ENCODE measurements at places on chromosomes 1 and 21.

- DNase-seq = peak; percentile 57
Observed at GRCh38 chr1:24199291-24199900, 12.3 kb upstream of the IFNLR1 start.

GRCh38 chr1:81155131-81155530 is 645.6 kb upstream of the ADGRL2 start:
- no peak for DNase-seq

DNA sequence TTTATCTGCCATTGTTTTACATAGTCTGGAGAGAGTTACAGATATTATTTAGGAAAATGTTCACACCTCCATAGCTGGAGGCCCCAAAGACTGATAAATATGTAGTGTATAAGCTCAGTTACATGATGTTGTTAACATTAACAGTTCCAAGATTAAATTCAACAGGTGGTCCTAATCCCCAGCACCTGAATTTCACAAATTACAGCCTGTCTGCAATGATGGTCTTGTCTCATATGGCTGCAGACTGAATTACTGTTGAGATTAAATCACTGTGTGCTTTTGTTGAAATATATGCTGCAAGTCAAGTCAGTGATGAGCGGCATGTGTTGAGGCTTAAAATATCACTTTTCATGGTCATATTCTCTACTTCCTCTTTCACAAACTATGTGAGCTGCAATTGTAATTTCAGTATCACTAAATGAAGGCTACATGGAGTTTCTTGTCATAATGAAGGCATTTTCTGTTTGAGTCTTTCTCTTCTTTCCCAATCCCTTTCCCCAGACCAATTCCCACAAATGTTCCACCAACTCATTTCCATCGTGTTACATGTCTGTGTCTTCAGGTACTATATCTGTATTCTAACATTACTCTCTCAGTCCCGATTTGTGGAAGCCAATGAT is 4.2 kb downstream of the ST6GALNAC5 start:
- no peak for DNase-seq

DNA sequence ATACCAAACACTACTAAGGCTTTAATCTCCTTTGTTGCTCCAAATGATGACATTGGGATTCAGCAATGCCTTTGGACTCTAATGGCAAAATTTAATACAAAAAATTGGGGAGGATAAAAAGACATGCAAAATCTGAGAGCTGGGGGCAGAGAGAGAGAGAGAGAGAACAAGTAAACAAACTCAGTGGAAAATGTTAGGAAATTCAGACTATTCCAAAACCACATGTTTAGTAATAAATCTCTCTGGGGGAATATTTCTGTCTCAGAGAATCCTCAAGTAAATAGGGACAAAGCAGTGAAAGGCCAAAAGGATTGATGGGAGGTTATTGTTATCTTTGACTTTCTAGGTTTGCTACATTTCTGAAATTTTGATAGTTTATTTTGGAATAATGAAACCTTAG is 65.7 kb downstream of the PLA2G4A start:
- DNase-seq = no peak

GRCh38 chr1:23695667-23696066 is 4.1 kb downstream of the RPL11 start:
- no peak for DNase-seq

- no peak for DNase-seq
Observed at GRCh38 chr1:173168941-173169340, 38.2 kb downstream of the TNFSF4 start.

DNA sequence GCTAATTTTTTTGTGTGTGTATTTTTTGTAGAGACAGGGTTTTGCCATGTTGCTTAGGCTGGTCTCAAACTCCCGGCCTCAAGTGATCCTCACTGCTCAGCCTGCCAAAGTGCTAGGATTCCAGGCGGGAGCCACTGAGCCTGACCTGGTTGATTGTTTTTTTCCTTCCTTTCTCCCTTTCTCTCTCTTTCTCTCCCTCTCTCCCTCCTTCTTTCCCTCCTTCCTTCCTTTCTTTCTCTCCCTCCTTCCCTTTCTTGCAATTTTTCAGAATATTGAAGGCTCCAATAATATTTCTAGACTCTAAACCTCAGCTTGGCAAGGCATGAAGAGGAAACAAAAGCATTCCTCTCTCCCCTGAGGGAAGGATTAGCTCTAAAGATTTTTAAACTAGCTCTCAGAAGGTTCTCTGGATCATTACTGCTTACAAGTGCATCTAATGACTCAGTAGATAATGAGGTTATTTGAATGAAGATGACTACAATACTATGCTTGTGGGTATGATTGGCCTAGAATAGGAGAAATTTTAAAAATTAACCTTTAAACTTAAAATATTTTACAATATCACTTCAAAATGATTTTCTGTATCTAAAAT is 68.5 kb upstream of the GADD45A start:
- DNase-seq = no peak

- no peak for DNase-seq
Observed at GRCh38 chr1:20172033-20172590, 13.8 kb upstream of the UBXN10 start.

GRCh38 chr1:247332215-247332622 is 552 bp upstream of the ZNF496 start:
- DNase-seq = peak; percentile 13

DNA sequence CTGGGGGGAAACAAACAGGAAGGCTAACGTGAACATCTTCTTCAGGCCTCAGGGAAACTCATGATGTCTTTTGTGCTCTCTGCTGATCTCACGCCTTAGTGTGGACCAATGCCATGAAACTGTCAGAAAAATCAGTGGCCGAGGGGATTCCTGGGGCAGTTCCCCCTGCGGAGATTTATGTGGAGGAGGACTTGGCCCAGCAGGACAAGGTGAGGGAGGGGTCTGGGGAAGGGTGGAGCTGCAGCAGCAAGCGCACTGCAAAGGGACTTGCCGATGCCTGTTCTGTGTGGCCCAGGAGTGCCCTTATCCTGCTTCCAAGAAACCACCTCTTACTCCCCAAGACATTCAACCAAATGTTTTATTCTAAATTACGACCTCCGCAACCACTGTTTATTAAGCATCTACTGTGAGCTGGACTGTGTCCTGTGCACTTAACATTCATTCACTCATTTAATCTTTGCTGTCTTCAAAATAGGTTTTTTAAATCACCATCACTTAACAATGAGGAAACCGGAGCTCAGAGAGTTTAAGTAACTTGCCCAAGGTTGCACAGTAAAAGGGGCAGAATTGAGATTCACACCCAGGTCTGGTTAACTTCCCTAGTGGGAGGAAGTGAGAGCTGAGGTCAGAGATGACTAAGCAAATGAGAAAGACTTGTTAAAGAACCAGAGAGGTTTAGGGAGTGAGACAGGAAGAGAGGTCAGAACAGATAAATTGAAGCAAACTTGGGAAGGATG is 49.7 kb downstream of the FHAD1 start:
- DNase-seq = no peak

DNA sequence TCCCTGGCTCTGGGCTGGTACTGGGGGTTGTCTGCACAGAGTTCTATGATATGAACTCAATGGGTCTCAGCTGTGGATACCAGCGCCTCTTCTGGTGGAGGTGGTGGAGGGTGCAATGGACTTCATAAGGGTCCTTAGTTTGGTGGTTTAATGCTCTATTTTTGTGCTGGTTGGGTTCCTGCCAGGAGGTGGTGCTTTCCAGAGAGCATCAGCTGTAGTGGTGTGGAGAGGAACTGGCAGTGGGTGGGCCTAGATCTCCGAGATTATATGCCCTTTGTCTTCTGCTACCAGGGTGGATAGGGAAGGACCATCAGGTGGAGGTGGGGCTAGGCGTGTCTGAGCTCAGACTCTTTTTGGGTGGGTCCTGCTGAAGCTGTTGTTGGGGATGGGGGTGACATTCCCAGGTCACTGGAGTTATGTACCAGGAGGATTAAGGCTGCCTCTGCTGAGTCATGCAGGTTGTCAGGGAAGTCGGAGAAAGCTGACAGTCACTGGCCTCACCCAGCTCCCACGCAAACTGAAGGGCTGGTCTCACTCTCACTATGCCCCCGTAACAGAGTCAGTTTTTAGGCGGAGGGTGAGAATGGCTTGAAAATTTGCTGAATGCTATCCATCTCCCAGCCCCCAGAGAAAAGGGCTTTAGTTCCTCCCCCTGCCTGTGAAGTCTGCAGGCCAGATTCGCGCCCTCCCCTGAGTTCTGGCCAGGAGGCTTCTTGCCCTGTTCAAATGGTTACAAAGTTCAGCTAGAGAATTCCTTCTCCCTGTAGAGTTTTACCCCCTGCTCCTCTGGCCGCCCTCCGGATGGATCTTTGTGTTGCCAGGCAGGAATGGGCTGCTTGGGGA is 902.9 kb downstream of the LTN1 start:
- no peak for DNase-seq

- no peak for DNase-seq
Observed at GRCh38 chr21:45549626-45550463, 7.6 kb upstream of the SLC19A1 start.

- DNase-seq = no peak
Observed at GRCh38 chr1:31592132-31592531, 15.8 kb downstream of the TINAGL1 start.

GRCh38 chr1:914891-915280 is 8.8 kb upstream of the SAMD11 start:
- DNase-seq = no peak

GRCh38 chr1:106937104-106937503 is 119.4 kb upstream of the PRMT6 start:
- DNase-seq = no peak

GRCh38 chr1:225689882-225690459 is 37.0 kb upstream of the ENAH start:
- DNase-seq = no peak

GRCh38 chr1:40308036-40308727 is 8.9 kb downstream of the COL9A2 start:
- no peak for DNase-seq

- no peak for DNase-seq
Observed at GRCh38 chr1:175893192-175893591, 149.8 kb upstream of the TNR start.

- no peak for DNase-seq
Observed at GRCh38 chr1:26127235-26128163, 15.9 kb downstream of the PDIK1L start.

DNA sequence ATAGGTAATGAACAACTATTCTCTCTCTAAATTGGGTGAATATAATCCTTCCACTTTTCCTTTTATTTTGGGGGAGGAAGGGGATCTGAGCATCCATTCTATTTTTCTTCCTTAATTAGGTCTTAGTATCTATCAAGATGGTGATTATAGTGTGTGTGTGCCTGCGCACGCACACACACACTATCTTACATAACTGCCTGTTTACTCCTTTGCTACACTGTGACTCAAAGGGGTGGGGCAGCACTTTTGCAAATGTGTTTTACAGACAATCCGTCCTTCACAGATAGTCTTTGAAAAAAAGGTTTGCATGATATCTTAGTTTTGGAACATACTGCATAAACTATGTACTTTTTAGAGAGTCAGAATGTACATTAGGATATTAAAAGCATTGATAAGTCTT is 191.5 kb downstream of the SDCCAG8 start:
- DNase-seq = no peak

- DNase-seq = no peak
Observed at GRCh38 chr1:97392701-97393100, 528.1 kb downstream of the DPYD start.

- DNase-seq = no peak
Observed at GRCh38 chr1:34973326-34973725, 11.8 kb downstream of the TMEM35B start.

- DNase-seq = no peak
Observed at GRCh38 chr1:44851308-44851707, 8.3 kb upstream of the PTCH2 start.

DNA sequence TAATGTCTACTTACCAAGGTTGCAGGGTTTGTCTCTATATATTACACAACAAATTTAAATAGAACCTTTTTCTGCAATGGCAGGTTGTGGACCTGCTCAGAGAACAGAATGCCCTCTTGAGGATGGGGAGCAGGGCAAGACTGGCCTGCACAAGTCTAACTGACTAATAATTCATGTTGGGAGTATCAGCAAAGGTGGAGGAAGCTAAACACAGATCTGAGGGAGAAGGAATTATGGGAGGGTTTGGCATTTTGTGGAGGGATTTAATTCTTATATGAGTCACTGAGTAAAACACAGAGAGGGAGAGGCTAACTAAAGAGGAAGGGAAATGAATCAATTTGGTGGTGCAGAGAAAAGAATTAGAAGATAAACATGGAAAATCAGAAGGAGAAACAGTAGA is 40.0 kb downstream of the CLDN17 start:
- DNase-seq = no peak

DNA sequence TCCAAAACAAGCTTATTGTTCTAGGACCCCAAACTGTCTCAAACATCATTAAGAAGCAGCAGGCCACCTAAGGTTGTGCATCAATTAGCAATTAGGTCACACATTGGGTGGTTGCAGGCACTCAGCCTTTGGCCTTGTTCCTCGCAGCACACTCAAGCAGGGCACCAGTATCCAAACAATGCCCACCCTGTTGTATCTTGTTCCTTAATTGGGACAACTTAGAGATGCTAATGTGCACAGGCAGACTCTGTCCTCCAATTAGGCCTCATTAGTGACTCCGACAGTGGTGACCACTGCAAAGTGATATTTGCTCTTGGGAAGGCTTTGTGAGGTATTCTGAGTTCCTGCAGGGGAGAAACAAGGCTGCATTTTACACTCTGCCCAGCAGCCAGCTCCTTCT is 515.1 kb upstream of the PTBP2 start:
- DNase-seq = no peak

GRCh38 chr1:229027622-229028182 is 243.2 kb upstream of the RAB4A start:
- DNase-seq = no peak

All from stimulated activated CD8-positive, alpha-beta memory T cell treated with anti-CD3 and anti-CD28 coated beads, Interleukin-2, amount 100 ng/mL, for 1 hour (primary cell).